NCI-H1105 (cell line): ENCODE measurements at places on chromosomes 4 and X.
A peak's percentile ranks its signal among the peaks of the same experiment; 100 is the strongest.

DNA sequence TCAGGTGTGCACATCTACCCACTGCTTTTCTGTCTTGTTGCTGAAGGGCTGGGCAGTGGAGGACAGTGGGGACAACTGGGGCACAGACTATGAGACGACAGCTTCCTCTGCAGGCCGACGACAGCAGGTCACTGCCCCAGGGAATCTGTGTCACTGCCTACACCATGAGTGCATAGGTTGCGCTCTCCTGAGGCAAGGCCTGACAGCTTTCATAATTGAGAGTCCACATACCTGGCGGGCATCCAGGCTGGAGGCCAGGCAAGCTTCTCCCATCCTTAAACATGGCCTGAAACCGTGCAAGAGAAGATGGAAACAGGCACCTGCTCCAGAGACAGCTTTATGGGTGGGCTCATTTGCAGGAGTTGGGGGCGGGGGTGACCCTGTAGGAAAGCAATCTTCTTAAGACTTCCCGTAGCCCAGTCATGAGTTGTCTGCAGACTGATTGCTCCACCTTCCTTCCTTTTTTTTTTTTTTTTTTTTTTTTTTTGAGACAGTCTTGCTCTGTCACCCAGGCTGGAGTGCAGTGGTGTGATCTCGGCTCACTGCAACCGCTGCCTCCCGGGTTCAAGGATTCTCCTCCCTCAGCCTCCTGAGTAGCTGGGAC is 2.9 kb downstream of the ANOS1 start:
- DNase-seq: no peak

DNA sequence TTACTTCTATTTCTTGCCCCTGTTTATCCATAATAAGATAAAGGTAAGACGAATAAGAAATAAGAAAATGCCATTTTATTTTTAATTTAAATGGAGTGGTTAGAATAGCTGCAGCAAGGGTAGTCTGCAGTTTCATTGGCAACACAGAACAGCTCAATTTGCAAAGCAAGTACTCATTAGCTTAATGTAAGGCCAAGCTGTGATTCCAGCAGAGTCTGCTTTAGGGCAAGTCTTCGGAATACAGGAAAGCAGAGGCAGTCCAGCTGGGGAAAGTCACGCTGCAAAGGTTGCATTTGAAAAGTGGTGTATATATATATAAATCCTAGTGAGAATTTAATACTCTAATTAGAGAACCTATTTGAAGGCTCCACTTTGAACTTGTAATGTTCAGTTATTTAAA is 59.0 kb downstream of the ANXA10 start:
- DNase-seq: no peak

GRCh38 chr4:130008461-130008860 is 912.5 kb downstream of the C4orf33 start:
- no peak for DNase-seq

DNA sequence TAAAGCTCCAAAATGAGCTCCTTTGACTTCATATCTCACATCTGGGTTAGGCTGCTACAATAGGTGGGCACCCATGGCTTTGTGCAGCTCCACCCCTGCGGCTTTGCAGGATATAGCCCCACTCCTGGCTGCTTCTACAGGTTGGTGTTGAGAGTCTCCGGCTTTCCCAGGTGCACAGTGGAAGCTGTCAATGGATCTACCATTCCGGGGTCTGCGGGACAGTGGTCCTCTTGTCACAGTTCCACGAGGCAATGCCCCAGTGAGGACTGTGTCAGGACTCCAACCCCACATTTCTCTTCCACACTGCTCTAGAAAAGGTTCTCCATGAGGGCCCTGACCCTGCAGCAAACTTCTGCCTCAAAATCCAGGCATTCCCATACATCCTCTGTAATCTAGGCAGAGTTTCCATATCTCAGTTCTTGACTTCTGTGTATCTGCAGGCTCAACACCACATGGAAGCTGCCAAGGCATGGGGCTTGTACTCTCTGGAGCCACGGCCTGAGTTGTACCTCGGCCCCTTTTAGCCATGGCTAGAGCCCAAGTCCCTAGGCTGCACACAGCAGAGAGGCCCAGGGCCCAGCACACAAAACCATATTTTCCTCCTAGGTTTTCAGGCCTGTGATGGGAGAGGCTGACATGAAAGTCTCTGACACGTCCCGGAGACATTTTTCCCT is 342.8 kb downstream of the FAM47B start:
- no peak for DNase-seq

DNA sequence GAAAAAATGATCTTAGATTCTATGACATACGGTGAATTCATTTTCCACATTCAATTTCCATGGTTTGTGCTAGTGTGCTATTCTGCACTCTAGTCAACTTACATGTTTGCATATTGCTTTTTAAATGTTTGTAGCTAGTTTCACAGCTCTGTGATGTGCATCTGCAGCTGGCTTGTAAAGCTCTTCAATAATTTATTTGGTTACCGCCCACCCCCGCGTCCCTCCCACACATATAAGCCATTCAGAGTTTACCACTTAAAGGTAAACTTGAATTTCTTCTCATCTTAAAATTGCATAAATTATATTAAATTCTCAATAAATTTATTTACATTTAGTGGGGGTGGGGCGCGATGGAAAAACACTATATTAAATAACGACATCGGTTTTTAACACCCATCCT is 291 bp upstream of the NBDY start:
- peak; percentile 25 for DNase-seq

- DNase-seq: no peak
These were observed 63.3 kb downstream of the RFC1 start for GRCh38 chr4:39302901-39303300.

GRCh38 chr4:31045724-31046318 is 325.7 kb downstream of the PCDH7 start:
- DNase-seq: no peak

DNA sequence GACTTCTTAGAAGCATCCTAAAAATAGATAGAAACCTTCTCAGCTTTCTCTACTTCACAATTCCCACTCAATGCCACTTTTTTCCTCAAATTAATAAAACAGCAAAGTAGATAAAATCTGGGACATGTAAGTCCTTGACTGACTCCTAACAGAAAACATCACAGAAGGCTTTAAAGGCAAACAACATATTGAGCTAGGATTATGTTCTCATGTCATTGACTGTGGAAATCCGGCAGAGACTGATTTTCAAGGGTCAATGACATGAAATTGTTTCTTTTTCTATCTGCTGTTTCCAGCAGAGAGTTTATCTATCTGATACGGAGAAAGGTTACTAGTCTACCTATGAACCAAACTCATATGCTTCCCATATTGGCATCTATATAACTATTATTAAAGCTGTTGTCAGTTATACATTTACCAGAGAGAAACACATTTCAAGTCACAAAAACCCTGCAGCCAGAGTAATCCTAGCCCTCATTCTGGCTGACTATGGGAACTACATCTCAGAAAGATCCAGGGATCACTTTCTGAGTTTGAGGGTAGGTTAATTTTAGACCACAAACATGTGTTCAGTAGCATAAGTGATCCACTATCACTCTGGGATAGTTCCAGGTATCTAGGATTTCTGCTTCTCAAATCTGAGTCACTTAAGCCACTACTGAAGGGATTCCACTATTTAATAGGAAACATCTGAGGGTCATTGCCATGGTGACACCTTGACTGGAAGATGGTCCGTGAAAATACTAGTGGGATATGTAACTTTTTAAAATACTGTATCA is 147.6 kb downstream of the PPP3CA start:
- DNase-seq: no peak
